ENCODE measurements at places on chromosomes 6 and 20.

DNA sequence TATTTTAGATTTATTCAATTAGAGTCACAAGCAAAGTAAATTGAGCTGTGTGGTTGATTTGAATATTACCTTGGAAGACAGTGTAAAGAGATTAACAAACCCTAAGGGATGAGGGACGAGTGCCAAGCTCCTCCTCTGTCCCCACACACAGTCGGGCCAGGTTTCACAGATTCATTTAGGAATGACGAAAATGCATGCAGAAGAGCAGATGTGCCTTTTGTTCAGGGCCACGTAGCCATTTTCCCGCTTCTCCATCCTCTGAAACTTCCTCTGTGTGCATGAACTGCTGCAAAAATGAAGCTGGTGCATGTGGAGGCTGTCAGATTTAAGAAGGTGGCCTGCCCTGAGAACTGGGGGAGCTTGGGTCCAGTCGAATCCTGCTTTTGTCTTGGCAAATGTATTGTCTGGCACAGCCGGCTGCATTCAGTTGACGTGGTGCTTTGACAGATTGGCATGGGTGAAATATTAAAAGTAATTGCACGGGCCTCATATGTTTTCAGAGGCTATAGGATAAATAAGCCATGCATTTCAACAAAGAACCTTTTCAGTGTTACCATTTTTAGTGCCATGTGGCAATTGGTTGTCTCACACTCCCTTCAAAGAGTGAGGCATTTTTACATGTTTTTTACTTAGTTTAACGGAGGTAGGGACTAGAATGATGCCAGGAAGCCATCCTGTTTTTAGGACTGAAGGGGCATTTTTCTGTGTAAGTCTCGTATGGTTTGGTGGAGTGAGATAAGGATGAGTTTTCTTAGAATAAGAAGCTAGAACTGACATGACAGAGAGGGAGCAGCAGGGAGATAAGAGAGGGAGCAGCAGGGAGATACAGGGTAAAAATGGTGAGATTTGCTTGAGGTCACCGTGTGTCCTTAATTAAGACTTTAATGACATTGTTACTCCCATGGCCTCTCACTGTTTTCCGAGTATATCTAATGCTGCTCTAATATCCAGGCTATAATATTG, 361.1 kb downstream of the NRN1 start:
- DNase-seq: no peak

DNA sequence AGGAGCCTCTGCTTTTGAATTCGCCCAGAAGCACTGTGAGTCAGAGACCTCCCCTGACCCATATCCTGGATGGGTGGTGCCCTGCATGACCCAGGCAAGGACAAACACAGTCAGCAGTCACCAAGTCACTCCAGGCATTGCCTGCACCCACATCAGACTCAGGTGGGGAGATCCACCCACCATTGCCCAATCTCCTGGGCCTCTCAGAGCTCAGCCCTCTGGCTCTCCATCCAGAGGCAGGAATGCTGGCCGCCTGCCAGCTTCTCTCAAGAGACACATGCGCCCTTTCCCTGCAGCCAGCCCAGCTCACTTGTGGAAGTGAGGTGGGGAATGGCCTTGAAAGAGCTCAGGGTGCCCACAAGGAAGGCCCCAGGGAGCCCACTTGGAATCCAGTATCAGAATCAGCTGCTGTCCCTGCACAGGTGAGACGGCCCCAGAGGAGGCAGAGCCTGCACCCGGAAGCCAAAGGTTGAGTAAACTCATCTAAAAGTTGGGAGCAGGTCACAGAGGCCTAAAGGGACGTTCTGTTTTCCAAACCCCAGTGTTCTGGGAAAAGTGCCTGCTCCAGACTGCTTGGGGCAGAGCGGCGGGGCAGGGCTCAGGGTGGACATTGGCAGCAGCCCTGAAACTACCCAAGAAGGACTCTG, 129.8 kb downstream of the PREX1 start:
- DNase-seq: no peak

DNA sequence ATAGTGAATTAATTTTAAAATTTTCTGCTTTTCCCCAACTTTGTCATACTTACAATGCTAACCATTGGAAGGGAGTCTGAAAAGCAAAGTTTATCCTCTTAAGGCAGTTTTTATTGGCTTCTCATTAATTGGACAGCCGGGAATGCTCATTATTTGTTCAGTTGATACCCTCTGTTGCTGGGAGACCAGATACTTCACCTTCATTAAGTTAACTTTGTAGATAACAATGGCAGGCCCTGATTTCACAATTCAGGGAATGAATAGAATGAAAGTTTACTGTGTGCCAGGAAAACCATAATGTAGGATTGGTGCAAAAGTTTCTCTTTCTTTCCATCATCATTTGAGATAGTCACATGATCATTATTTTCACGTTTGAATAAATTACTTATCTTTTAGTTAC, 49.0 kb downstream of the COL19A1 start:
- no peak for DNase-seq

DNA sequence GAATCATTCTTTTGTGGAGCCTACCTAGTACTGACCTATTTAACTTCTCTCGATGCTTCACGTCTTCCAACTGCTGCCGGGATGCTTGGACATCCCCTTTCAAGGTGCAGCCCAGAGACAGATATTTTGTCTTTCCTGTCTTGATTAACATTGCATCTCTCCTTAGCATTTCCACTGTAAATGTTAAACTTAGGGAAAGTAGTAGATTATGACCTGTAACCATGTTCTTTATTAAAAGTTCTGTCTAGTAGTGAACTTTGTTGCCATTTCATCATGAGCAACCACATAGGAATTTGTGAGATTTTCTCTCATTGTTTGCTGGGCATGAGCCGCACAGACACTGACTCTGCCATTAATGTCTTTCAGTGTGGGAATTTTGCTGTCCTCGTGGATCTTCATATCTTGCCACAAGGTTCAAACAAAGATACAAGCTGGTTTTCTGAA, 117.9 kb downstream of the JAG1 start:
- DNase-seq: no peak

DNA sequence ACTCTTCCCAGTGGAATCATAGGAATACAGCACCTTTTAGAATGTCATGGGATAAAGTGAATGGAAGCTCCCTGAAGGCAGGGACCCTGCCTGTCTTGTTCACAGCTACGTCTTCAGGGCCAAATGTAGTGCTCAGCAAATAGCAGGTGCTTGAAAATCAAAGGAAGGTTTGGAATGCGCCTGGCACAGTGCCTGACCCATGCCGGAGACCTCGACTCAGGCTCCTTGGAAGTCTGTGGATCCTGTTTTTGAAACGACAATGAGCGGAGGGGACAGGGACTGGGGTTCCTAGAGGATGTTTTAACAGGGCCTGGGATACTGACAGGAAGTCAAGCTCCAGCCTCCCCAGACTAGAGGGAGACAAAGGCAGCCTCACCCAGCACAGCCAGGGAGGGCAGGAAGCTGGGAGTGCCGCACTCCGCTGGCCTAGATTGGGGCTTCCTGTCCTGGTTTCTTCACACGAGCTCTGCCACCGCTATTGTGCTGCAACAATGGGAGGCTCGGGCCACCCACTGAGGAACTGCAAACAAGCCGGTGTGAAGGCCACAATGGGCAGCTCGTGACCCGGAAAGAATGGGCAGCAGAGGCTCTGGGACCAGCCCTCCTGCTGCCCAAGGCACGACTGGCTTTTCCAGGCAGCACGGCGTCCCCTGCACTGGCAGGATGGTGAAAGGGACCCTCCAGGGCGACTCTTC, 76.7 kb downstream of the PREX1 start:
- no peak for DNase-seq

GRCh38 chr20:10281911-10282310, 63.3 kb downstream of the SNAP25 start:
- no peak for DNase-seq

- DNase-seq: no peak
Observed at GRCh38 chr6:162973980-162974379, 246.2 kb downstream of the PACRG start.

- DNase-seq: no peak
Observed at GRCh38 chr6:108565091-108565766, 4.5 kb downstream of the FOXO3 start.

- DNase-seq: no peak
Observed at GRCh38 chr6:72624557-72625160, 2.8 kb downstream of the KCNQ5 start.
